Small intestine (tissue), 16 donors: ENCODE measurements at places on chromosomes 3 and 15. TPM values are rescaled to one million over a fixed set of nuclear protein-coding genes. Genes with fewer than 3 reads are reported as not detected.

The RTP1 gene
- not detected for polyA plus RNA-seq

DNA sequence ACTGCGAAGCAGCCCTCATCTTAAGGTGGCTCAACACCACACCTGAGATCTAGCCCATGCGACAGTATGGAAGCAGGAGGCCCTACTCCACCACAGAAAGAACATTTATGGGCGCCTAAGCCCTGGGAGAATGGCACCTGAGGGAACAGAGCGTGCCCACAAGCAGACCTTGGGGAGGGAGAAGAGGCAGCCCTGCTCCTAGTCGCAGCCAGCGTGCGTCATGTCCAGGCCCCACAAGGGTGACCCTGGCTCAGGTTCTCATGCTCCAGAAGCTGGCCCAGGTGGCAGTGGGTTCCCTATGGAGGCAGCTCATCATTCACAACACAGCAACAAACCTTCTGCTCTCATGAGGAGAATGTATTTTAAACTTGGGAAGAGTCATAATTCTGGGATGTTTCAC lies 19.3 kb upstream of the ANPEP start:
- DNase-seq: no peak
- H3K36me3 ChIP-seq: peaks cover 9% of the 10 kb centered on the region
- no peak overlapping the region for H3K27ac ChIP-seq
- H3K27me3 ChIP-seq: no peaks in the 10 kb centered on the region
- H3K4me1 ChIP-seq: no peaks in the 10 kb centered on the region
- H3K4me3 ChIP-seq: no peak overlapping the region

The DBR1 gene
- polyA plus RNA-seq: 12.8 TPM

- no peaks in the 10 kb centered on the region for H3K36me3 ChIP-seq
- H3K4me1 ChIP-seq: peaks cover 14% of the 10 kb centered on the region
- no peak for DNase-seq
- no peaks in the 10 kb centered on the region for H3K27me3 ChIP-seq
- no peak overlapping the region for H3K27ac ChIP-seq
Measured at GRCh38 chr3:46853441-46854415, 9.5 kb downstream of the MYL3 start.

GRCh38 chr15:52252781-52253180 lies 42.8 kb downstream of the MYO5C start:
- no peak overlapping the region for H3K4me3 ChIP-seq
- H3K36me3 ChIP-seq: peaks cover 2% of the 10 kb centered on the region
- H3K4me1 ChIP-seq: no peaks in the 10 kb centered on the region
- no peaks in the 10 kb centered on the region for H3K27me3 ChIP-seq

DNA sequence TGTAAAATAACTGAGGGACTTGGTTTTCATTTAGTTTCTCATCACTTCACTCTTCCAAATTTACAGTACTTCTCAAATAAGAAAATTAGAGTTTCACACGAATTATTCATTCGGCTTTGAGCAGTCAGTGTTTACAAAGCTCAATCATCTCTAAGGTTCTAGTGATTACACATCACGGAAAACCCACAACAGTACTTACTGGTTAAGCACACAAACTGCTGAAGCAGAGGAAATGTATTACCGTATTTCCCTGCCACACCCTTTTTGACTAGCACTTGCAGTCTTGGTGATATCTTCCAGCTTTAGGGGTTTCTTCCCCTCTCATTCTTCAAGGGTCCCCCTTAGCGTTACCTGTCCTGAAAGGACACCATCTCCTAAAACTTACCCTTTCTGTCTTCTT lies 164.8 kb upstream of the CDIN1 start:
- DNase-seq: no peak
- no peaks in the 10 kb centered on the region for H3K4me1 ChIP-seq
- H3K27me3 ChIP-seq: no peaks in the 10 kb centered on the region
- no peak overlapping the region for H3K27ac ChIP-seq

The SAXO2 gene
- 1.5 TPM for polyA plus RNA-seq

DNA sequence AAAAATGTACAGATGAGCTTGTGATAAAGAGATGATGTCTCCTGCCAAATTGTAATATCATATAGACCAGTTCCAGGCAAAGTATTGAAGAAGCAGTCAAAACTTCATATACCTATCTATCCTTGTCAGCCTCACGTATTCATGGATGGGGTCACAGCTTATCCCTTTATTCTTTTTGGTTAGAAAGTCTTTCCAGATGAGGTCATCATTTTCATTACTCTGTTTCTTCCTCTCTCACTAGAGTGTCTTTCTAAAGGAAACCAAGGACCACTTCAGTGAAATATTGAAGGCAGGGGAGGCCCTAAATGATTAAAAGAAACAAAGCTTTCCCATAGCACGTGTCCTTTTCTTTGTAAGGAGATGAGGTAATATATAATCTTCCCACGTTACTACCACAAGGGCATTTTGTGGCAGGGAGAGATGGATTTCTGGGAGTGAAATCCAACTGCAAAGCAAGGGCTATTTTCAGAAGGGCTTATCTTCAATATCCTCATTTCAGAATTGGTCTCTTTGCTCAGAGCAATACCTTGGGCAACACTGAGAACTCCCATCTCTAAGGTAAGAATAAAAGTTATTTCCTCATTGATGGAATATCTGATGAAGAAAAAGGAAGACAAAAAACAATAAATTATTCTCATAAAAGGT lies 260.2 kb downstream of the TIGIT start:
- H3K4me3 ChIP-seq: no peak overlapping the region
- no peaks in the 10 kb centered on the region for H3K36me3 ChIP-seq
- H3K4me1 ChIP-seq: no peaks in the 10 kb centered on the region
- no peak overlapping the region for H3K27ac ChIP-seq
- DNase-seq: no peak

The PPP1R14D gene
- 104 TPM for polyA plus RNA-seq

The ZKSCAN7 gene
- polyA plus RNA-seq: 0.54 TPM

DNA sequence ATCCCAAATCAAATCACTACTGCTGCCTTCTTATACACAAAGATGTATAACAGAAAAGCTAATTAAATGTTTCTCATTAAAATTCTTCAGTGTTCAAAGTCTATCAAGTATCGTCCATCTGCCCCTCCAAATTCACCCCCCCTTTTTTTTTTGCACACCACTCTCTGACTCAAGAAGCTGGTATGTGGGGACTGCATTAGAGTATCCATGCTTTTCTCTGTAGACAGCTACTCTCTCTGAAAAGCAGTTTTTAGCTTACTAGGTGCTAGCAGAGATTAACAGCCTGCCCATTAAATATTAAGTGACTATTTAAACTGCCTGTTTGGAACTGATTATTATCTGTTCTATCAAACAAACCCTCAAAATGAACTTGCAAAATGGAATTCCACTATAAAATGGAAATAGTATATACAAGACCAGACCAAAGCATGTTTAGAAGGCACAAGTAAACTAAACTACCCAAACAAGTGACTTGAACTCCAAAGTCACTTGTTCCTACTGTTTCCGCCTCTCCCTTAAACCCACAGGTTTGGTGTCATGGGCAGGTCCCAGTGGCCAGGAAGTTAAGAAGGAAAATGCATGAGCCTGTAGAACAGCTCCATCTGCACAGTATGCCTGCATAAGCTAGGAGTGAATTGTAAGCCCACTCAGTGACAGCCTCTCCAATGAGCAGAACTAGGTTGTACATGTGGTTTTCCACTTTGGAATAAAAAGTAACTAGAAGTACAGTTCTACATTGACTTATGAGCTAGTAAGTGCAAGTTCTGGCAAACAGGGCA lies 32.5 kb downstream of the GBE1 start:
- H3K27ac ChIP-seq: no peak overlapping the region
- H3K36me3 ChIP-seq: no peaks in the 10 kb centered on the region
- H3K4me1 ChIP-seq: no peaks in the 10 kb centered on the region
- H3K4me3 ChIP-seq: no peak overlapping the region
- no peak for DNase-seq

DNA sequence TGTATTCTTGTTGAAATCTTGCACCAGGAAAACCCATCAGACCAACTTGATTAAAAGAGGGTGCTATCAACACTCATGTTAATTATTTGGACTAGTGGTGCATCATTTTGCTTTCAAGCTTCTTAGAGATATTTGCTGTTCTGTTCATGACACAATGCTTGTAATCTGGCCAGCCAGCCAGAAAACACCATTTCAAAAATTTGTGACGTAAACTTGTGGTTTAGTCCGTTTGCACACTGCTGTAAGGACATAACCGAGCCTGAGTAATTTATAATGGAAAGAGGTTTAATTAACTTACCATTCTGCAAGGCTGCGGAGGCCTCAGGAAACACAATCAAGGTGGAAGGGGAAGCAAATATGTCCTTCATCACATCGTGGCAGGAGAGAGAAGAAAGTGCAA lies 374.3 kb upstream of the TGFBR2 start:
- H3K4me1 ChIP-seq: no peaks in the 10 kb centered on the region
- H3K36me3 ChIP-seq: no peaks in the 10 kb centered on the region
- H3K27me3 ChIP-seq: no peaks in the 10 kb centered on the region
